ENCODE measurements at places on chromosomes 12 and 14.

DNA sequence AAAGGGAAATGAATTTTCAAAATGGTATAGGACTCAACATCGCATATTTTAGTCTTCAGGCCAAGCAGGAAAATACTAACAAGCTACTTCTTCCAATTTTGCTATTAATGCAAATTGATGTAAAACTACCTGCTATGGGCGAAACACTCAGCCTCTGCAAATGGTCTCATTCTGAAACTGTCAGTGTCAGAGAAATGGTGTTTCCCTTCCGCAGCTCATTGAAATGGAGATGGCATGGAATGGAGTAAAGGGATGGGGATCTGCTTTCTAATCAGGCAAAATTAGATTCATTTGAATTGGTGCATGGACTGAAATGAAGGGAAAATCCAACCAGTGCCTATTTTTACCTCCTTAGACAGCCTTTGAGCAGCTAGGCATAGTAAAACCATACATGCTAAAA, 80.4 kb upstream of the EEA1 start:
- no peak for DNase-seq

GRCh38 chr12:82326905-82327503, 31.2 kb downstream of the CCDC59 start:
- DNase-seq = no peak

GRCh38 chr14:71060274-71060673, 153.0 kb downstream of the PCNX1 start:
- DNase-seq = no peak

DNA sequence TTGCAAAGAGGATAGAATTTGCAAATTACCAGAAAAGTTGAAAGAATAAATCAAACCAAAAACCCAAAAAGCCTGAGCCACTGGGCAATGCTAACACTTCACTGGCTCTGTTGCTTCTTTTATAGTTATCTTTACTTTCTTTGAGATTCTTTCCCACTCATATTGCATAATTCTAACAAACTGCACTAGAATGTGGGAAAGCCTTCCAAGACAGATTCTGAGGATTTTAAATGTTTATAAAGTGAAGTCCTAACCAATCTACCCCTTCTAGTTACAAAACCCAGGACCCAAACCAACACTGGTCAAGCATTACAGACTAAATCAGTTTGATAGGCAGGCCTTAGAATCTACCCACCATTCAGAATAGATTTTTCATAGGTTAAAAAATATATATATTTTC, 150.9 kb downstream of the MED13L start:
- DNase-seq = no peak

GRCh38 chr14:67886191-67886590, 66.6 kb downstream of the RAD51B start:
- no peak for DNase-seq

- DNase-seq = no peak
Measured at GRCh38 chr12:54066408-54066807, 12.8 kb downstream of the HOXC4 start.

DNA sequence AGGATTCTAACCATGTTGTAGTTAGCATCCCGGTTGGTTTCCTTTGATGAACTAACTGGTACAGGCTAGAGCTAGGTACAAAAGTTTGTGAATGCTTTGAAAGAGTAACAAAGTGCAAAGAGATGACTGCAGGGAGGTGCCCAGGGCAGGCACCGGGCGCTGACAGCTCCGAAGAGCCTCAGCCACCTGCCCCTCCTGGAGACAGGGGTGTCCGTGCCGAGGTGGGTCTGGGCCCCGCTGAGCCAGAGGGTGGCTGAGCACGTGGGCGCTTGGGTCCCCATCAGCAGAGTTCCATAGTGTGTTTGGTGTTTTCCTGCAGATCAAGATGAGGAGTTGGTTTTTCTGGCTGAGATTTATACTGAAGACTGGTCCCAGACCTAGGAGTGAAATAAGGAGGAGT, 19.9 kb downstream of the PRKAB1 start:
- no peak for DNase-seq

GRCh38 chr14:40981247-40981646, 625.4 kb upstream of the LRFN5 start:
- no peak for DNase-seq

- DNase-seq = no peak
Measured at GRCh38 chr14:30691751-30692398, 69.8 kb downstream of the SCFD1 start.

GRCh38 chr12:124527861-124528561, 39.4 kb downstream of the NCOR2 start:
- no peak for DNase-seq

DNA sequence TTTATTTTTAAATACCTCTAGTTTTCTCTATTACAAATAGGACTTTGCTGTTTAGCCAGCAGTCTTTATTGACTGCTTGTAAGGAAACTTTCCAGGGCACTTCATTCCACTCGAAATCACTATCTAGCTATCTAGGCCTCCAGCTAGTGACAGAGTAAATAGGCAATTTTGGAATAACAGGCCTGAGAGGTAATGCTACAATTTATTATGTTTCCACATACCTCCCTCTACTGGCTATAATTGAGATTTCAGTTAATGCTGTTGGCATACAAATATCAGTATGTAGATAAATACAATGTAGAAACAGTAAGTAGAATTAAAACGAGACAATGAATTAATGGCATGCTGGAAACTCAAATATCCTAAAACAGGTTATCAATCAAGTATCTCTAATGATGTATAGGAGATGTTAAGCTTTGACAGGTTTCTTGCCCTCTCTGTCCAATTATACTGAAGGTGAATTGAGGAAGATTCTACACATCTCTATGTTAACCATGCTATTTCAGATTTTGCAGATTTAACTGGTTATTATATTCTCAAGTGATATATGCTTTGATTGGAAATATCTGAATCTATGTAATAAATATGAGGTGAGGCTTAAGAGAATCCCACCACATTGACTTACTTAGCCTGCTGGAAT, 7.2 kb downstream of the DTD2 start:
- peak; percentile 25 for DNase-seq

DNA sequence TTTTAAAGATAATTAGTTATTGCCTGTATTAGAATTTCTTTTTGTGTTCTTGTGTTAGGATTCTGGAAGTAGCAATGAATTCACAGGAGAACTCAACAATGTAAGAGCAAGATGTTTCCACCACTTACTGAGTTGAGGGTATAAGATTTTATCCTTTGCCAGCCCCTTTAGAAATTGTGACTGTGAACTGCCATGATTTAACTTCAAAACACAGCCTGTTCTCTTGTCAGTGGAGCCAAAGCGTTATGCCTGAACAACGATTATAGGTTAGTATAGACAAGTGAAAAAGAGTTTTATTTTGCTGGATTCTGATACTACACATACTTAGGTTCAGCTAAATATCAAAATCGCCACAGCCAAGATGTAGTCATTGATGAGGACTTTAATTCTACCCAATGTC, 101.6 kb downstream of the CRADD start:
- no peak for DNase-seq

DNA sequence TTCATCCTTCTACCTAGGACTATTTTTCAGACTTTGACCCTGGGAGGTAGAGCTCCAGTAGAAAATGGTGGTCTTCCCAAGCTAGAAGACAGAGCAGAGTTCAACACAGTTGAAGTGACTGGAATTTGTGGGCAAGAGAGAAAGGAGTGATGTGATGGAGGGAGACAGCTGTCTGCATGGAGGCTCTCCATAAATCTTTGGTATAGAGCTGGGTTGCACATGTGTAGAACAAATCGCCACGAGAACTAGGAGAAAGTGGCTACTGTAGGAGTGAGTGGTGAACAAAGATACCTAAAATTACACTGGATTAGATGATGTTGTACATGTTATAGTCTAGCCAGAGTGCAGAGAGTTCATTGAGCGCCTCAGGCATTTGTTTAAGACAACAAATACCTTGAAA, 14.5 kb downstream of the GPR135 start:
- DNase-seq = no peak

DNA sequence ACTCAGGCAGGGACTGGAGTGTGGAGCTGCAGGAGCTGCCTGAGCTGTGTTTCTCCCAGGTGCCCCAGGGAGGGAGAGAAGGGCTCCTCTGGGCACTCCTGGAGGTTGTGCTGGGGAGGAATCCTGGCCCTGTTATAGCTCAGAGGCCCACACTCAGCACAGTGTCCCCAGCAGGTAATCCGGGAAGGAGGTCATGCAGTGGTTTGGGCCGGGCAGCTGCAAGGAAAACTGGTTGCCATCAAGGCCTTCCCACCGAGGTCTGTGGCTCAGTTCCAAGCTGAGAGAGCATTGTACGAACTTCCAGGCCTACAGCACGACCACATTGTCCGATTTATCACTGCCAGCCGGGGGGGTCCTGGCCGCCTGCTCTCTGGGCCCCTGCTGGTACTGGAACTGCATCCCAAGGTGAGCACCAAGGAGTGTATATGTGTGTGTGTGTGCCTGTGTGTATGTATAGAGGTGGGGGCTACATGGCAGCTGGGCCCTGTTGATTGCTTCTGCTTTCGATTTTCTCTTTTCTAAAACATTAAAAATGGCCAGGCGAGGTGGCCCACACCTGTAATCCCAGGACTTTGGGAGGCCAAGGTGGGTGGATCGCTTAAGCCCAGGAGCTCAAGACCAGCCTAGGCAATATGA, 2.0 kb downstream of the AMHR2 start:
- no peak for DNase-seq

GRCh38 chr12:51823875-51824565, 24.5 kb downstream of the FIGNL2 start:
- DNase-seq = no peak

GRCh38 chr12:99029511-99030271, 384.6 kb downstream of the APAF1 start:
- DNase-seq = no peak

- no peak for DNase-seq
Measured at GRCh38 chr14:71713451-71713850, 218.8 kb upstream of the RGS6 start.

GRCh38 chr14:103317976-103318580, 16.0 kb upstream of the EIF5 start:
- DNase-seq = no peak

DNA sequence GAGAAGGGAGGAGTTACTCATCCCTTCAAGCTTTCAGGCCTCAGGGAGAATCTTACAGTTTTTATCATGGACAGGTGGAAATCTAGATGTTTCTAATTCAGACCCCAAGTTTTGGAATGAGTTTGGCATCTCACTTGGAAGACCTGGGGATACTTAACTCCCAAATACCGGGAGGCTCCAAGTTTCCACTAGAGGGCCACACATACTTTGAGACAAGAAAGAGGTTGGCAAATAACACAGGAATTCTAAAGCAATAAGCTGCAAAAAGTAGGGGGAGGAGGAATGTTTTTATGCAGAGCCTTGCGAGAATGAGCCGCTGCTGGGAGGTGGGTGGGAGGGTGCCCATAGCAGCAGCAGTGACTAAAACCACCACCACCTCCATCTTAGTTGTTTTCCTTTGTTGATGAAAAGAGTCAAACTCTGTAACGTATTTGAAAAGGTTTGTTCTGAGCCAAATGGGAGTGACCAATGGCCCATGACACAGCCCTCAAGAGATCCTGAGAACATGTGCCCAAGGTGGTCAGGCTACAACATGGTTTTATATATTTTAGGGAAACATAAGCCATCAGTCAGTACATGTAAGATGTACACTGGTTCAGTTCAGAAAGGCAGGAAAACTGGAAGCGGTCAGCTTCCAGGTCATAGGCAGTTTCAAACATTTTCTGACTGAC, 34.2 kb upstream of the RNASE1 start:
- no peak for DNase-seq

DNA sequence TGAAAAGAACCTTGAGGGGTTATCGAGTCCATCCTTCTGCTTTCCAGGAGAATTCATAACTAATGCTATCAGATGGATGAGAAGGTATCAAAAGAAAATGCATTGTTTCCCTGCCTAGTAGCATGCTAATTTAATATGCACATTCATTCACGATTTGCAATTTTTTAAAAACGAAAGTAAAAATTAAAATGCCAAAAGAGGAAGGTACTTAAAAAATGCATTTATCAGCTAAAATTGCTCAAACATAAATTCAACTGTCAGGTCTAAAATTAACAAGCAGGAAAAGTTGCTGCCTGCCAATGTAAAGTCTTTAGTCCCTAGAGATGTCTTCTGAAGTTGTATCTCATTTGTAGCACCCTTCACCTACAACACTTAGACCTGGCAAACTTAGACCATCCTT, 7.9 kb downstream of the ATF7 start:
- no peak for DNase-seq

DNA sequence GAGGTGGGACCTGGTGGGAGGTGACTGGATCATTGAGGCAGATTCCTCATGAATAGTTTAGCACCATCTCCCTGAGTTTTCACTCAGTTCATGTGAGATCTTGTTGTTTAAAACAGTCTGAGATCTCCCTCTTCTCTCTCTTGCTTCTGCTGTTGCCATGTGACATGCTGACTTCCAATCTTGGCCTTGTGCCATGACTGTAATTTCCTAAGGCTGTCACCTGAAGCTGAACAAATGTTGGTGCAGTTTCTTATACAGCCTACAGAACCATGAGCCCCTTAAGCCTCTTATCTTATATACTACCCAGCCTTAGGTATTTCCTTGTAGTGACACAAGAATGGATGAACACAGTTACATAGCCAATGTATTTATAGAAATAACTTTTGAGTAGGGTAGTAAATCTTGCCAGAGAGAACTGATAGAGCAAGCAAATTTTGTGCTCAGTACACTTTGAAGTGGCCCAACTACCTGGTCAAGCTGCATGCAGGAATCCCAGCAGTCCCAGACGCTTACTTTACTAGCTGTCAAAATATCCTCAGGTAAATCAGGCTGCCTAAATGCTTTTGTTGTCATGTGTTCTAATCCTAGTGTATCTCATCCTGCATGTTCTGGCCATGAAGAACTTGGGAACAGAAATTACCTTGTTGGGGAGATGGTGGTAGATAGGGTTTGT, 445.6 kb upstream of the MIS18BP1 start:
- no peak for DNase-seq

GRCh38 chr12:108117163-108117849, 11.8 kb upstream of the WSCD2 start:
- no peak for DNase-seq
